Activated CD4-positive, alpha-beta T cell treated with anti-CD3 and anti-CD28 coated beads for 36 hours (primary cell): ENCODE measurements at places on chromosomes 6 and 20. TPM values are rescaled to one million over a fixed set of nuclear protein-coding genes. Genes with fewer than 3 reads are reported as not detected.

Gene IL17A
- total RNA-seq, result 11.9 TPM

Gene GRM1
- not detected for total RNA-seq

Gene CD109
- 15.8 TPM for total RNA-seq

Gene JPH2
- total RNA-seq, result 0.07 TPM

Gene C6orf141
- total RNA-seq, result 1.1 TPM

- peaks cover 38% of the 10 kb centered on the region for H3K36me3 ChIP-seq
- peak overlapping the region; percentile 97 for H3K27ac ChIP-seq
- peaks cover 43% of the 10 kb centered on the region for H3K4me1 ChIP-seq
- DNase-seq, result peak; percentile 46
- H3K4me3 ChIP-seq, result peak overlapping the region; percentile 100
Measured at GRCh38 chr20:58389324-58389967, 417 bp downstream of the VAPB start.

- H3K4me3 ChIP-seq, result no peak overlapping the region
- no peak for DNase-seq
- no peaks in the 10 kb centered on the region for H3K4me1 ChIP-seq
- no peak overlapping the region for H3K27ac ChIP-seq
- H3K27me3 ChIP-seq, result peaks cover 28% of the 10 kb centered on the region
Measured at GRCh38 chr6:30234356-30234755, 21.1 kb upstream of the TRIM26 start.

DNA sequence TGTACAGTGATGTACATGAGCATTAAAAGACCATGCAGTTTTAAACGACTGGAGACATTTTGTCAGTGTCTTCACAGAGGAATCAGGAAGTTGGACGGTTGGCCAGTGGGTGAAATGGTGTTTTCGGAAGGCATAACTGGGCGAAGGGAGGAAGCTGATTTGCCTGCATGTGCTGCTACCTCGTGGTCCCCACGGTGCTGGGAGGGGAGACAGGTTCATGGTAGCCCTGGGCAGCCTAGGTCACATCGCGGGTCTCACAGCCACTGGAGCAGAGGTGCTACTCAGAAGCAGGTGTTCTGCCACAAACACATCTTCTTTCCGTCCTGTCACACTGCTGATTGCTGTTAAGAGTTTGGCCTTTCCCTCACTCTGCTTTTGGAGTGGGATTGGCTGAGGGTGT lies 35.2 kb downstream of the HIVEP1 start:
- no peaks in the 10 kb centered on the region for H3K27me3 ChIP-seq
- H3K4me1 ChIP-seq, result peaks cover 80% of the 10 kb centered on the region

- no peaks in the 10 kb centered on the region for H3K27me3 ChIP-seq
- no peak overlapping the region for H3K27ac ChIP-seq
- H3K36me3 ChIP-seq, result peaks cover 2% of the 10 kb centered on the region
Measured at GRCh38 chr6:80460257-80460865, 353.9 kb downstream of the BCKDHB start.
